Keratinocyte (primary cell): ENCODE measurements at places on chromosomes 5 and 9. TPM values are rescaled to one million over a fixed set of nuclear protein-coding genes. Genes with fewer than 3 reads are reported as not detected.

DNA sequence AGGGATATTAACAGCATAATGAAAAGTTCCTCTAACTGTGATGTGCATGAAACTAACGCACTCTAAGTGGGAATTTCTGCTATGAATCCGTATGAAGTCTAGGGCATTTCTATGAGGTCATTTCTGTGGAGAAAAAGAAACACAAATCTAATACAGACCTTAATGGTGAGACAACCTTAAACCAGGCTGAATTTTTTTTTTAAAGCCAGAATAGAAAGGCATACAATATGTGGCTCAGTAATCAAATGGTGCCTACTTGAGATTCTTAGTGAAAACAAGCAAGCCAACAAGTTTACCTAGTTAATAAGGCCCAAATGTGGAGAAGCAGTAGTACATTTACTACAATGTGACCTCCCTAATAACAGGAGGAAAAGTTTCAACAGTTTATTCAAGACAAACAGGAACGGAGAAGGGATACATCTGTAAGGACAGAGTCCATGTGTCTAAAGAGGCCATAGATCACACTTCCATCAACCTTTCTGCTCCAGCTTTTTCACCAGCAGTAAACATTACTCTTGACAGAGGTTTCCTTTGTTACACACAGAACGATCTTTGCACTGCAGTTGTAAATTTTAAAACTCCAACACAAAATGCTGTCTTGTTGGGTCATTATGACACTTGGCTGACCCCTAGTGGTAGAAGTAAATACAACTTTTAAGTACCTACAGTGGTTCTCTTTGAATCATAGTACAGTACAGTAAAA is 26.2 kb downstream of the CARNMT1 start:
- peak; percentile 79 for DNase-seq

- no peak for DNase-seq
These were observed 10.4 kb upstream of the CMBL start for GRCh38 chr5:10317825-10318682.

GRCh38 chr9:82894548-82894947 is 168.4 kb downstream of the RASEF start:
- DNase-seq: no peak

- DNase-seq: no peak
These were observed 995.8 kb upstream of the CDH6 start for GRCh38 chr5:30197662-30198061.

DNA sequence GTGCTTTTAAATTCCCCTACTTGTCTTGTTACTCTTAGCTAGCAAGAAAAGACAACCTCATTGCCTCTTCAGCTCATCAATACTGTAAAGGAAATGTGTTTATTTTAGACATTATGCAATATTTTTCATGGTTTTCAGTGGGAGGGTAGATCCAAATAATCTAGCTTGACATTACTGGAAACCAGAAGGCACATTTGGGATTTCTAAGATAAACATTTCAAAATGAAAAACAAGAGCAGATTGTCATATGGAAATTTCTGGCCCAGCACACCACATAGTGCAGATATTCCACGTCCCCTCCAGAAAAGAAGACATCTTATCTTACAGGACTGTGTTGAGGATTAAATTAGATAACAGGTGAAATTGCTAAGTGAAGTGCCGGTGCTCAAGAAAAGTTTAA is 296.9 kb downstream of the MSX2 start:
- no peak for DNase-seq

DNA sequence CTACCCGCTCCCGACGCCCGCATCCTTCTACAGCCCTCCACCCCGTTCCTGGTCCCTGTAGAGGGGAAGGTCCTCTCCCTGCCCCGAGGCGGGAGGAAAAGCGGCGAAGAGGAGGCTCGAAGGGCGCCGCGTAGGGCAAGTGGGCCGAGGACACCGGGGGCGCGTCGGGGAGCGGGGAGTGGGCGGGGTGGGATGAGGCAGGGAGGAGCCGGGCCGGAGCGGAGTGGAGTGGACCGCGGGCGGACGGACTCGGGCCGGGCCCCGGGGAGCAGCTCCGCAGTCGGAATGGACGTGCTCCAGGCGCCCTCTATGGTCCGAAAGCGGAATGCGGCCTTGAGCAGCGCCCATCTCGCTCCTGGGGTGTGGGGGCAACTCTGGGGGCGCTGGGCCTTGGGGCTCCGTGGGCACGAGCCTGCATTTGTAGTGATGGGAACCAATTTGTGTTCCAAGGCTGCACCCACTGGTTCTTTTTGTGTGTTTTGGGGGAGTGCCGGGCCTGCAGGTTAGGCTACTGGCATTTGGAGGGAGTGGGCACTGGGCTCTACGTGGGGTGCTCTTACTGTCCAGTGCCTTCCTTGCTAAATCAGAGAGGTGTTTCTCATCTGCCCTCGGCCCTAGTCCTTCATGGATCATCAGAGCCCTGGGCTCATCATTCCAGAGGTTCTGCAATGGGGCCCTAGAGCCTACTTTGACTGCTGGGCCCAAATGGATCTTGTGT is 7.3 kb downstream of the IRX1 start:
- DNase-seq: no peak

DNA sequence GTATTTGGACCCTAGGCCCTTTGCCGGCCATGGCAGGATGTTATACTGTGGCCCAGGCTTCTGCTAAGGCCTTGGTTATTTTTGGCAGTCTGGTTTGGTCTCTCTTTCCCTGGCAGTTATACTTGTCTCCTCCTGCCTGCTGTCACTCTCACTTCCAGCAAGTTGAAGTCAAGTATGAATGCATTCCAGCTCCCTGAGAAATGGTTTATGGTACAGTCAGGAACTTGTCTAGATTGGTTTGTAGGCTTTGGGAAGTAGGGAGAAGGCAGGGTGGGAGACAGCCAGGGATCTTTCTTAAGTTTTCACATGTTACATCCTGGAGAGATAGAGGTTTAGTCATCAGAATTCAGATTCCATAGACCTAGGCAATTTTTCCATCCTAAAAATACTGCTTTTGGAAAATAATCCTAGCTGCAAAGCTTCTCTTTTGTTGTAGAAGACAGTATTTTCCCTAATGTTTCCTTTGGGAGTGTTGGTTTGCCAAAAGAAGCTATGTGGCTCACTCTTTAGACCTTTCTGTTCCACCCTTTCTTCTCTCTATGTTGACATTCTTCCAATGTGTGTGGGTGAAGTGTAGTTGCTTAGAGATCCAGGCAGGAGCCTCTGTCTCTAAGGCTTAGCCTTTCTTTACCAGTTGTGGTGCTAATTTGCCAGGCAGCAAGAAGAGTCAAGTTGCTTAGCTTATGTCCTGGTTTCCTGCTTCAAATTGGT is 2.5 kb upstream of the KDM3B start:
- DNase-seq: no peak

DNA sequence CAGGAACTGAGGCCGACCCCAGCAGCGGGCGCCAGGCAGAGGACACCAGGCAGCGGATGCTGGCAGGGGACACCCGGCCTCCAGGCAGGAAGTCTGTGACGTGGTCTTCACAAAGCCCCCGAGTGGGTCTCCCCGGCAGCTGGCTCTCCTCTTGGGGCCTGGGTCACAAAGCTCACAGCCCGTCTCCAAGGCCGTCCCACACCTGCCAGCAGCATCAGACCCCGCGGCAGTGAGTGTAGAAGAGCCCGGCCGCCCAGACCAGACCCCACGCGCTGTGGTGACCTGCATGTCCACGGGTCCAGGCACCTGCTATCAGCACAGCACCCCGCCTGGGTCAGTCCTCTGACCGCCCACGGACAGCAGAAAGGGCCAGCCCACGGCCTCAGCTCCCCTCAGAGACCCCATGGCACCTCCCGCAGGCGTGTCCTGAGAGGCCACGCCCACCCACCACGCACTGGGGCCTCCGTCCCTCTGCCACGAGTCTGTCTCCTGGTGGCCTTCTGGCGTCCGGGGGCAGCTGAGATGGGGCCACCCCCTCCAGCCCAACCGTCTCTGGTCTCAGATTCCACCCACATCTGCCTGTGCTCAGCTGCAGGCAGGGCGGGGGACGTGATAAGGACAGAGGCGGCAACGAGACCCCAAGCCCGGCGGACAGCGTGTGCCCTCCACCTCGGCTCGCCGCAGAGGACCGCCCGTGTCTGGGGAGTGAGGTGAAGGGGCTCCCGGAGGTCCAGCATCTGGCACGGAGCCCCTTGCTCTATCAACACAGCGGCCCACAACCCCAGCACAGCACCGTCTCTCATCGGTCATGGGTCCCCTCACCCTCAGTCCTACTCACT is 34.2 kb downstream of the EXD3 start:
- no peak for DNase-seq

- no peak for DNase-seq
These were observed 3.0 kb upstream of the PCDH1 start for GRCh38 chr5:141880961-141881801.

- DNase-seq: no peak
These were observed 1061.3 kb upstream of the DMAC1 start for GRCh38 chr9:8860925-8861324.

DNA sequence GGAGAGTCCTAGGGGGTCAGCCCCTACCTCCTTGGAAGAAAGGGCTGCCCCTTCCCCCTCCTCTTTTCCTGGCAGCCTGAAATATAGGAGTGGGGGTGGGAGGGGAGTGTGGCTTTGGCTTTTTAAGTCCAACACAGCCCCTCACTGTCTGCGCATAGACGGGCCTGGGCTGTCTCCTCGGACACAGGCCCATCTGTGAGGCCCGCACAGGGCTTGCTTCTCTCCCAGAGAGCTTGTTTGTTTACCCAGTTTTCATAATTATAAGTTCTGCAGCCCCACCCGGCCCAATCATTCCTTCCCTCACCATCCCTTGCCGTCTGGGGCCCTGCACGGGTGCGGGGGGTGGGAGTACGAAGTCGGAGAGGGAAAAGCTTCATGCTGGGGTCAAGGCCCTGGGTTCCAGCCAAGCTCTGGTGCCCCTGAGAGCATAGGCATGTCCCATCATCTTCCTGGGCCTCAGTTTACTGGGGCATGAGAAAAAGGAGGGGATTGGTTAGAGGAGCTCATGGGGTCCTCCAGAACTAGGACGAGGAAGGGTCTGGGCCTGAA is 54.0 kb upstream of the STXBP1 start:
- DNase-seq: no peak

RPS14 gene
- 3,540 to 4,624 TPM (median 3,588 TPM) in 3 replicates for polyA plus RNA-seq

FBP1 gene
- 0.16 to 0.29 TPM (median 0.26 TPM) in 3 replicates for polyA plus RNA-seq

BTNL8 gene
- polyA plus RNA-seq: not detected in 3 replicates

LHX3 gene
- not detected in 3 replicates for polyA plus RNA-seq
